ENCODE measurements at places on chromosomes 7 and 10.

DNA sequence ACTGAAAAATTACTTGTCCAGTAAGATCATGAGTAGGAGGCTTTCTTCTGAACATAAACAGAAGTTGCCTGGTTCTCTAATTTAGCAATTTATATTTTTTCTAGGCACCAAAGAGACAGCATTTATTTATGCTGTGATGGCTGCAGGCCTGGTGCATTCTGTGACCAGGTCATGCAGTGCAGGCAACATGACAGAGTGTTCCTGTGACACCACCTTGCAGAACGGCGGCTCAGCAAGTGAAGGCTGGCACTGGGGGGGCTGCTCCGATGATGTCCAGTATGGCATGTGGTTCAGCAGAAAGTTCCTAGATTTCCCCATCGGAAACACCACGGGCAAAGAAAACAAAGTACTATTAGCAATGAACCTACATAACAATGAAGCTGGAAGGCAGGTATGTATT, 2.8 kb downstream of the WNT16 start:
- no peak for DNase-seq

GRCh38 chr10:17993361-17993760, 41.6 kb downstream of the SLC39A12 start:
- DNase-seq = no peak

DNA sequence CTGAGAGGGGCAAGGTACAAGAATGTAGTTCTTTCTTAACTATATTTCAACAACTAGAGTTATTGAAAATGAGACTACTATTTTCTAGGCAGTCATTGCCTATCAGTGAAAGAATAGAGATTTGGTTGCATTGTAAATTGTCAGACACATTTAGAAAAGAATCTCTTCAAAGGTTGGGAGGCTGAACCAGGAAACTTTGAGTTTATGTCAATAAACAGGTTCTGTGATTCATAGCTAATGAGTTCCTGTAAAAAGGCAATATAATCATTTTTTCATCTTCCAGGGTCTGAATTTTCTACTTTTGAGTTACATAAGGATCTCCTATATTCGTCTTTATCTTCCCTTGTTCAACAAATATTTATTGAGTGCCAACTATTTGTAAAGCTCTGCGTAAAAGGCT, 47.1 kb downstream of the MAGI2 start:
- DNase-seq = no peak

GRCh38 chr7:158389514-158390425, 197.9 kb downstream of the PTPRN2 start:
- no peak for DNase-seq

DNA sequence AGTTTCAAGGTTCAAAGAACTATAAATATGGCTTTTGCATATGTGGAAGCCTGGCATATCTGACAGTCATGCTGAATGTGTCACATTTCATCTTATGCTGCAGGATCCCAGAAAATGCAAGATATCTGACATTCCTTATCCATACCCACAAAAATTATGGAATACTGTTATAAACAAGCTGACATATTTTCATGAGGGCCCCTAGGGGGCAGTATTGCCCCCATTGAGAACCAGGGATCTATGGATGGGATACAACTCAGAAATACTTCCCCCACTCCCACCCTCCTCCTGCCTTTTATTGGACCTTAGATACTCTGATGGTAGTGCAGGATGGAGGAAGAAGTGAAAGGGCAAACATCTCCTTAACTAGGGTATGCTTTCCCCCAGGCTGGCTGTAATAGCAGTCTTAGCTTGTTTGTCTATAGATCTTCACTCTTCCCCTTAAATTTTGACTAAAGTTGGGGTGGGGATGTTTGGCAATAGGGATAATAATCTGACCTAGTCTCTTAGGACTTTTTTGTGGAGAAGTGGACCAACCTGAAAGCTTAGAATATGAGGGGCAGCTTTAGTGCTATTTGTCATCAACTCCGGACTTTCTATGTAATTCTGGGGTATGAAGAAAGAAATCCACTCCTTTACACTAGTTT, 3.5 kb upstream of the GNGT1 start:
- no peak for DNase-seq

GRCh38 chr7:71558806-71559613, 427.1 kb downstream of the GALNT17 start:
- no peak for DNase-seq

- no peak for DNase-seq
Measured at GRCh38 chr7:69575651-69576050, 22.6 kb upstream of the AUTS2 start.

DNA sequence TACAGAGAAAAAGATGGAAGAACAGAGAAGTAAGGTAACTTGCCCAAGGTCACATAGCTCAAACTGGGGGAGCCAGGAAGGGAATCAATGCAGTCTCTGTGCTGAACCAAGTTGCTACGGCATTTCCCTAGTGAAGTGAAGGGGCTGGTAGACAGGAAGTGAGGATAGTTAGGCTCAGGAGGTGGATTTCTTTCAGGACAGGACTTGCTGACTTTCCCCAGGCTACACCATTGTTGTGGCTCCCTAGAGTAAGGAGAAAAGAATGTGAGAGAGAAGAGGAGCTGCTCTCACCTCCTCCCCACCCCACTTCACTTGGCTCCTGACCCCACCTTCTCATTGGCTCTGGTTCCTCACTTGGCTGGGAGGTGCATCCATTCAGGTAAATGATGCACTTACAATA, 316.9 kb downstream of the INHBA start:
- DNase-seq = no peak

DNA sequence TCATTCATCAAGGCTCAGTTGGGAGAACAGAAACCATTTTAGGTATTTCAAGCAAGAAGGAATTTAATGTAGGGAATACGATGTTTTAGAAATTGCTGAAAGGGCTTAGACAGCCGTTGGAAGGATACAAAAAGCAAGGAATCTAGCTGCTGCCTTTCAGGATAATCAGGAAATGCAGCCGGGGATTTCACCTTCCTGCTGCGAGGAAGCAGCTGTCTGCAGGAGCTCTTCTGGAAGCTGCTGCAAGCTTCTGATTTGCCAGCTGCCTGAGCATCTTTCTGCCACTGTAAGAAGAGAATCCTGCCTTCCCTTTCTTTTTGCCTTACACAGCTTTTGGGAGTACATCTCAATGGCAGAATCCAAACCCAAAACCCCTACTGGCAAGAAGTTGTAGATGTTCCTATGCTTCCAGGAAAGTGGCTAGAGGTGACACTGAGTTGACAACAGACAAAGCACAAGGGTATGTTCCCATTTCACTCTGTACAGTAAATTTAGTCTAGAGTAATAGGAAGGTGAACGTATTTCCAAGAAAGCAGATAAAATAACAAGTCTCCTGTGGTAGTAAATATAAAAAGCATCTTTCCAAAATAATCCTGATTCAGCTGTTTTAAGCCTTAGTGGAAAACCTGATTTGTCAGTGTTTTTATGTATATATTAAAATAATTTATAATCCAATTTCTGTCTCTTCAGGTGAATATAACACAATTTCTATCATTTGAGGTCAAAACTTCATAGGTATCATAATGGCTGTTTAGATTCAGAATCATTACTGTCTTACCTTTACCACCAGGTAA, 148.4 kb upstream of the LRGUK start:
- DNase-seq = no peak

- DNase-seq = no peak
Measured at GRCh38 chr10:125451319-125451718, 231.6 kb downstream of the TEX36 start.

GRCh38 chr7:104979167-104979841, 34.7 kb upstream of the KMT2E start:
- no peak for DNase-seq

DNA sequence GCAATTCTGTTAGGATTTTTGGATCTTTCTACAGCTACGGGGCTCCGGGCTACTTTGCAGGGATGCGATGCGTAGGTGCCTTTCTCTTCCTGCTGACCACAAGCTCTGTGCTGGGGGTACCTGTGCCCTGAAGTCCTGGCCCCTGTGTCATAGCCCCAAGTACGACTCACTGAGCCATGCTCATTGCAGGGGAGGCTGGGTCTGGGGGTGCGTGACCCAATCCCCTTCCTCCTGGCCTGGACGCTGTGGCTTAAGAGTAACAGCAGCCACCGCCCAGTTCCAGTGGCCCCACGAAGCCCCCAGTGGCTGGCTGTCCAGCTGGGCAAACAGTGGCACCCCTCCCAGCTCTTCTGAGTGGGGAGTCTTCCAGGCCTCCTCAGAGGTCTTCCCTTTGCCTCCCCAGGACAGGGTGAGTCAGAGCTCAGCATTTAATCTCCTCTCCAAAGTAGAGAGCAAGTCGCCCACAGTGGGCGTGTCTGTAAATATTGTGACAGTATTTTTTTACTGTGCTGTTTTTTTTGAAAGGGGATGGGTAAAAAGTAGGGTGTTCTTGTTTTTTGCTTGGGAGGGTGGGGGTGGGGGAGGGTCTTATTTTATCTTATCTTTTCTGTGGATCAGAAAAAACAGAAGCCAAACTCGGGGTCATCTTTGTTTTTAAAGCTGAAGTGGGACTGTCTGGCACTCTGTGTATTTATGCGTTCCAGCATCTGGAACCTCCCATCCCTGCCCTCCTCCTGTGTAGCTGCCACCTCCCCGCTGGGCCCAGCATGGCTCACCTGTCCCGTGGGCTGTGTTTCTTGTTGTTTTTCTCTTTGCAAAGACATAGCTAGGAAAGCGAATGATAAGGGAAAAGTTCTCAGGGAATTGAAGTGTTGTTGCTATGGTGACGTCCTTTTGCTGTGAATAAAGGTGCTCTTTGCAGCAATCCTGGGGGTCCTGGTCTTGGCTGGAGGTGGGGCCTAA, 8.2 kb downstream of the LFNG start:
- DNase-seq = no peak

- DNase-seq = no peak
Measured at GRCh38 chr10:78059906-78060702, 26.4 kb downstream of the RPS24 start.

DNA sequence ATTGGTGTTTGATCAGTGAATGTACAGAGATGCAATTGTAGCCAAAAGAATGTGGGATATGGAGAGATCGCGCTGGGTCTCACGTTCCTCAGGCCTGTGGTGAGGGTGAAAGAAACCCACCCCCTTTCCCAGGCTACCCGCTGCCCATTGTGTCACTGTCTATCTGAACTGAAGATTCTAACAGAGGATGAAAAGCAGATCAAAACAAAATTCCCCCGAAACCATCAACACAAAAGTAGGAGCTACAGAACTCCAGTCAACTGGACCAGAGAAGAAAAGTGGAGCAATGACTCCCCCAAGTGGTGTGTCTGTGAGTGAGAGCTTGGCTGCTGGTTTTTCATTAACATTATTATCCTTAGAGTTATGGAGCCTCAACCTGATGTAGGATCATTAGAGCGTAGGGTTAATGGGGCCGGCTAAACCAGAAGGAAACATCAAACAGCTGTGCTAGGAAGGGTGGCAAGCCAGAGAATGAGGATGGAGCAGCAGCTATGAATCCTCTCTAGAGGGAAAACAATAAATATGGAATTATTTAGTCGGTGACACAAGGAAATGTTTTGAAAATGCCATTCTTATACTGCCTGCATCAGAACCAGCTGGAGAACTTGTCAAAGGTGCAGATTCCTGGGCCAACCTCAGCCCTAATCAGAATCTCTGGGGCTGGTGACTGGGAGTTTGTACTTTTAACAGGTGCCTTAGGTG, 38.3 kb downstream of the AKR1B1 start:
- no peak for DNase-seq

Data from T-helper 2 cell (primary cell).